ENCODE measurements at places on chromosomes 16 and 17.

DNA sequence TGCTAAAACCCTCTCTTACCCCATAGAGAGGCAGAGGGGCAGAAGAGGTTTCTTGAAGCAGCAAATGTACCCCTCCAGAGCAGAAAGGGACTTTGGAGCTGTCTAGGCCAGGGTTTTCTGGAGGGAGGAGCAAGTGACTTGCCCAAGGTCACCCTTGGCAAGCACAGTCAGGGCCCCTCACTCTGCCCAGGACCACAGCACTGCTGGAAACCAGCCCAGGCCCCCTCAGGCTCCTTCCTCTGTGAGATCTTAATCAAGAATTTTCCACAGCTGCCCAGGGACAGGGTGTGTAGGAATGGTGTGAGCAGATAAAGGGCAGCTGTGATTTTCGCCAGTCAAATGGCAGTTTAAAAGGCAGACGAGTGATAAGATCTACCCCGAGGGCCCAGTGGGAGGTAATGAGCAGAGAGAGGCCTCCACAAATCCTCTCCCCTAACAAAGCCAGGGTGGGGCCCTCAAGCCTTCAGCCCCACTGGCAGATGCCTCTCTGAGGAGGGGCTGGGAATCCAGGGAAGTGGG lies 3.9 kb upstream of the SLC12A3 start:
- no peaks in the 10 kb centered on the region for H3K27me3 ChIP-seq
- H3K36me3 ChIP-seq, result no peaks in the 10 kb centered on the region
- H3K4me3 ChIP-seq, result peak overlapping the region; percentile 38
- H3K27ac ChIP-seq, result peak overlapping the region; percentile 77
- no peak for DNase-seq
- peaks cover 53% of the 10 kb centered on the region for H3K4me1 ChIP-seq

GRCh38 chr17:80031691-80032430 lies 3.8 kb downstream of the TBC1D16 start:
- H3K27me3 ChIP-seq, result peaks cover 10% of the 10 kb centered on the region
- H3K4me1 ChIP-seq, result peaks cover 10% of the 10 kb centered on the region
- no peak overlapping the region for H3K4me3 ChIP-seq
- DNase-seq, result no peak

DNA sequence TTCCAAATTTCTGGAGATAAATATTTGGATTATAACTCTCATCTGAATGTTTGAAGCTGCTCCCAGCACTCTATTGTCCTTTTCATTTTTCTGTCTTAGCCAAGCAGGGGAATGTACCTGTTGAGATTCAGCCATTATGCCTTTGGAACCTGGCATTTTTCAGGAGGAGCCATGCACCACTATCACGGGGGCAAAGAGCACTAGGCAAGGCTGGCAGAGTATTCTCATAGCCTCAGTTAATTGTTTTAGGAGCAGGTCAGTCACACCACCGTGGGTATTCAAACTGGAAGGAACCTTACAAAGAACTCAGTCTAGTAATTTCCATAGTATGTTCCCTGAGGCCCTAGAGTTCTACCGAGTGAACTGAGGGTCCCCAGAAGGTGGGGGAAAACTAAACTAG lies 348.9 kb downstream of the TMEM114 start:
- no peak overlapping the region for H3K4me3 ChIP-seq
- H3K27me3 ChIP-seq, result peaks cover 1% of the 10 kb centered on the region
- DNase-seq, result no peak
- no peaks in the 10 kb centered on the region for H3K36me3 ChIP-seq

GRCh38 chr16:88524274-88524972 lies 45.8 kb upstream of the ZC3H18 start:
- H3K4me1 ChIP-seq, result no peaks in the 10 kb centered on the region
- no peaks in the 10 kb centered on the region for H3K27me3 ChIP-seq
- H3K27ac ChIP-seq, result no peak overlapping the region

DNA sequence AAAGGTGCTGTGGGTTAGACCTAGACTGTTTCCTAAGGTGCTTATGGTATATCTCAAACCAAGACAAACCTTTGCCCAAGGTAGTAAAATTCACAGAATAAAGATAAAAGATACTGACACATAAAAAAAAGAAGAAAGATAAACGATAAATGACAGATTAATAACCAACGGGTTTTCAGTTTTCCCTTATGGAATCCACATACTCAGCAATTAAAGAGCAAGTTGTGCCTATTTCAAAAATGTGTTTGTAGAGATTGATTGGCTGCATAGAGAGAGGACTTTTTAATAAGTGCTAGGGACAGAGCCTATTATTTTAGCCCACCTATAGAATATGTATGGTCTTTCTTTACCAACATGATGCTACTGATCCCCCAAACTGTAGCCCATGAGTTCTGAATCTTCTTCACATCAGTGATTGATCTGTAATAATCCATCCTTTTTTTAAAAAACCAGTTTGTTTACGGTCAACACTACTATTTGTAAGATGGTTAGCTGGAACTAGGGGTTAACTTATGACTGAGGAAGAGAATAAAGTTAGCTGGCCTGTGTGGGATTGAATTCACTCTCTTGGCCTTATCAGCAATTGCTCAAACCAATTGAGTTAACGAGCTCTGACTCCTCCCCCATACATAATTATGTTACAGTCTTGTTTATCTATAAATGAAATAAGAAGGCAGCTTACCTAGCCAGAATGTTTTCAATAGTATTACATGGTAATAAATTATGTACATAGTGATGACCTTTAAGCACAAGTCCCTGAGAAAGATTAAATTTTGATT lies 53.8 kb downstream of the SNX11 start:
- peaks cover 16% of the 10 kb centered on the region for H3K36me3 ChIP-seq
- no peak for DNase-seq
- H3K4me1 ChIP-seq, result no peaks in the 10 kb centered on the region
- H3K27me3 ChIP-seq, result no peaks in the 10 kb centered on the region
- H3K27ac ChIP-seq, result no peak overlapping the region

- H3K4me3 ChIP-seq, result no peak overlapping the region
- no peaks in the 10 kb centered on the region for H3K27me3 ChIP-seq
- DNase-seq, result no peak
- H3K4me1 ChIP-seq, result no peaks in the 10 kb centered on the region
- no peak overlapping the region for H3K27ac ChIP-seq
Measured at GRCh38 chr17:73126716-73127473, 34.4 kb upstream of the SLC39A11 start.

- no peaks in the 10 kb centered on the region for H3K36me3 ChIP-seq
- H3K27me3 ChIP-seq, result no peaks in the 10 kb centered on the region
Measured at GRCh38 chr16:78522327-78522726, 422.9 kb downstream of the WWOX start.

DNA sequence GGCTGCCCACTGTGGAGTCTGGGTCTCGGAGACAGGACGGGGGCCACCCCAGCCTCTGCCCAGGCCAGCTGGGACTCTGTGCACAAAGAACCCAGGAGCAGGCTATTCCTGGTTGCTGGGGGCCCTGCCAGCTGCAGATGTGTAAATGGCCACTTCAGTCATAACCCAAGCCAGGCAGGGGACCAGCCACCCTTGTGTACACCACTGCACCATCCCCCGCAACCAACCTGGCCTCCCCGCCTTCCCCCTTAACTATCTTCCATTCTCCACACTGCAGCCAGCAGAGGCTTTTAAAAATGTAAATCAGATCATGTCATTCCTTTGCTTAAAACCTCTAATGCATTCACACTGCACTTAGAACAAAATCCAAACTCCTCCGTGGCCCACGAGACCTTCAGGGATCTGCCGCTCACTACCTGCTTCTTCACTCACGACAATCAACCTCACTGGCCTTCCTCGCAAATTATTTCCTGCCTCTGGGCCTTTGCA lies 28.3 kb downstream of the RTN4RL1 start:
- H3K27ac ChIP-seq, result no peak overlapping the region
- no peaks in the 10 kb centered on the region for H3K4me1 ChIP-seq
- DNase-seq, result no peak
- H3K27me3 ChIP-seq, result peaks cover 26% of the 10 kb centered on the region
- H3K4me3 ChIP-seq, result no peak overlapping the region
- H3K36me3 ChIP-seq, result no peaks in the 10 kb centered on the region

GRCh38 chr17:41592601-41593305 lies 6.1 kb upstream of the KRT14 start:
- DNase-seq, result no peak
- H3K4me1 ChIP-seq, result no peaks in the 10 kb centered on the region
- no peak overlapping the region for H3K27ac ChIP-seq
- peaks cover 18% of the 10 kb centered on the region for H3K27me3 ChIP-seq

DNA sequence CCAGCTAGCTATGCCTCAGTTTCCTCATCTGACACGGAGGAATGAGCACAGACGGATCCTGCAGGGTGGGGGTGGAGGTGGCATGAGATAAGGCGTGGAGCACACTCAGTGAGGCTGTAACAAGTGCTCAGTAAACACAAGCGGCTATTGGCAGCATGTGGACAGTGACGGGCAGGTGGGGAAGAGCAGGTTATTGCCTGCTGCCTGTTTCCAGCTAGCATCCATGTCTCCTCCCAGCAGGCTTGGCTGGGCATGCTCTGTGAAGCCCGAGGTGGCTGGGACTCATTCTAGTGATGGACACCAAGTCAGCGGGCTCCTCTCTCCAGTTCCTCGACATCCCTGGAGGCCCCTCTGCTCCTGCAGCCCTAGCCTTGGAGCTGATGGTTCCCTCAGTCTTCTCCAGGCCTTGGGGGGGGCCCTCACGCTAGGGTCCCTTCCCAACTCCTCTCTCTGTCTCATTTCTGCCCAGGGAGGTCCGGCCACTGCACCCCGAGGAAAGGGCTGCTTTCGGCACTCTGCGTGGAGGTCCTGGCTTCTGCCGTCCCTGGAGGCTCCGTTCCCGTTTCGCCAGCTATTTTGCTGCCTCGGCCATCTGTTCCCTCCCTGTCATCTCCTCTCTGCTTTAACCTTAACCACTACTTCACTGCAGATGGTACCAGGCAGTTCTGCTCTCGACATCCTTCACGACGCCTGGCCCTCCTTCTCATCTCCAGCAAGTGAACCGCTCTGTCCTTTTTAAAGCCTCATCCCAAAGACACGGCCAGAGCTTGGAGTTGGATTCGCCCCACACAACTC lies 6.2 kb downstream of the RTN4RL1 start:
- peaks cover 7% of the 10 kb centered on the region for H3K4me1 ChIP-seq
- DNase-seq, result no peak
- peaks cover 22% of the 10 kb centered on the region for H3K27me3 ChIP-seq
- no peaks in the 10 kb centered on the region for H3K36me3 ChIP-seq
- H3K4me3 ChIP-seq, result no peak overlapping the region
- H3K27ac ChIP-seq, result no peak overlapping the region

- DNase-seq, result no peak
- H3K27ac ChIP-seq, result no peak overlapping the region
- no peaks in the 10 kb centered on the region for H3K4me1 ChIP-seq
- no peak overlapping the region for H3K4me3 ChIP-seq
- no peaks in the 10 kb centered on the region for H3K36me3 ChIP-seq
Measured at GRCh38 chr16:70789595-70790447, 11.1 kb downstream of the VAC14 start.

DNA sequence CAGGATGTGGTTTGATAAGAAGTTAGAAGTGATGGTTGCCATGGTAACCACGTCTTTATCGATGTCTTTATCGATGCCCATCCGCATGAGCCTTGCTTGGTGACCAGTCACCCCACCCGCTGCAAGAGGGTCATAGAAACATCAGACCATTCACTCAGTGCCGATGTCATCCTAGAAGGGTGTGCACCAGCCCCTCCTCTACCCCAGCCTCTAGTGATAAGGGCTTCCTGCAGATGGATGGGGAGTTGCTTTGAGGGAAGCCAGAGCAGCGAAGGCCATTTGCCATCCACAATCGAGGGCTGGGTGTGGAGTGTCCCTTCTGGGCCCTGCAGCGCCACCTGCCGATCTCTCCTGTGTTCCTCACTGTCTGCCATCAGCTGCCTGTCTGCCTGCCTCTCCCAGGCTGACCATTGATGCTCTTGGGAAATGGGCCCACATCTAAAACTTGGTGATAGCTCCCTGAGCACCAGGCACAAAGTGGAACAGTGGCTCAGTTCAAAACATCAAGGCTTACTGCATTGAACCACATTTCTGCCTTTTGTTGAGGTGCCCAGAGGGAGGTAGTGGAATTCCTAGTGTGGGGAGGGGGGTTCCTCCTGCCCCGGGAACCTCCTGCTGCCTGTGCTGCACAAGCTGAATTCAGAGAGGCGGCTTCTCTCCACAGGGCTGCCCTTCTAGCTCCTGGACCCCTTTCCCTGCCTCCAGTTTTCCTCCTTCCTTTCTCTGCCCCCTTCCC lies 8.9 kb downstream of the CALB2 start:
- H3K36me3 ChIP-seq, result no peaks in the 10 kb centered on the region
- DNase-seq, result peak; percentile 52
- no peak overlapping the region for H3K27ac ChIP-seq
- H3K4me3 ChIP-seq, result no peak overlapping the region
- H3K4me1 ChIP-seq, result no peaks in the 10 kb centered on the region
- peaks cover 13% of the 10 kb centered on the region for H3K27me3 ChIP-seq

GRCh38 chr17:3750926-3751325 lies 27.2 kb downstream of the HASPIN start:
- no peak for DNase-seq
- H3K36me3 ChIP-seq, result no peaks in the 10 kb centered on the region
- H3K27ac ChIP-seq, result no peak overlapping the region
- no peak overlapping the region for H3K4me3 ChIP-seq

- H3K4me3 ChIP-seq, result no peak overlapping the region
- no peak for DNase-seq
Measured at GRCh38 chr17:7156342-7156940, 22.7 kb downstream of the ASGR1 start.

GRCh38 chr17:28178800-28179199 lies 136.3 kb downstream of the NLK start:
- peaks cover 15% of the 10 kb centered on the region for H3K4me1 ChIP-seq
- peaks cover 7% of the 10 kb centered on the region for H3K36me3 ChIP-seq
- H3K27ac ChIP-seq, result no peak overlapping the region
- no peak overlapping the region for H3K4me3 ChIP-seq
- H3K27me3 ChIP-seq, result no peaks in the 10 kb centered on the region
- DNase-seq, result no peak

GRCh38 chr17:13477180-13477611 lies 124.5 kb downstream of the HS3ST3A1 start:
- H3K4me3 ChIP-seq, result no peak overlapping the region
- DNase-seq, result no peak
- H3K36me3 ChIP-seq, result peaks cover 2% of the 10 kb centered on the region
- peaks cover 14% of the 10 kb centered on the region for H3K27me3 ChIP-seq
- H3K4me1 ChIP-seq, result no peaks in the 10 kb centered on the region
